ENCODE measurements at places on chromosomes 7 and 10.

DNA sequence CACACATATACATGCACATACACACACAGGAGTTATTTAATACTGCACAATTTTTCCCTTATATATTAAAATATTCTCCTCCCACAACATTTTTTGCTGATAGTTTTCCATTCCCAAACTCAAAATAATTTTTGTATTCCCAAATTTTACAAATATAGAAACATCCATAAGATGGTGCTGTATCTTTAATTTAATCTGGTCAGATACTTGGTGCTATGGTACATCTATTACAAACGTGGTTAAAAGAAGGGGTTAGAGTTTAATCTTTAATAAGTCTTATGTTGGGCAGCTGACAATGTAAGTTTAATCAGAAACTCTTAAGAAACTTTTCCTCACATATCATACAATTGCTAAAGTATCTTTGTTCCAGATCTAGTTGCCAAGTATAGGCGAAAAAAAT is 10.2 kb upstream of the CADPS2 start:
- no peak for DNase-seq
- no peaks in the 10 kb centered on the region for H3K36me3 ChIP-seq
- no peaks in the 10 kb centered on the region for H3K4me1 ChIP-seq
- no peak overlapping the region for H3K27ac ChIP-seq

GRCh38 chr10:117260084-117260483 is 19.2 kb downstream of the SLC18A2 start:
- H3K4me1 ChIP-seq = no peaks in the 10 kb centered on the region
- DNase-seq = no peak
- H3K36me3 ChIP-seq = no peaks in the 10 kb centered on the region
- H3K27me3 ChIP-seq = peaks cover 3% of the 10 kb centered on the region

- no peak overlapping the region for H3K4me3 ChIP-seq
- H3K27me3 ChIP-seq = no peaks in the 10 kb centered on the region
- peaks cover 16% of the 10 kb centered on the region for H3K4me1 ChIP-seq
- peak overlapping the region; percentile 43 for H3K27ac ChIP-seq
- no peaks in the 10 kb centered on the region for H3K36me3 ChIP-seq
Observed at GRCh38 chr10:3749600-3749999, 35.4 kb downstream of the KLF6 start.

GRCh38 chr10:30639946-30640786 is 10.6 kb upstream of the LYZL2 start:
- no peak overlapping the region for H3K27ac ChIP-seq
- no peaks in the 10 kb centered on the region for H3K36me3 ChIP-seq
- H3K4me3 ChIP-seq = no peak overlapping the region

- no peaks in the 10 kb centered on the region for H3K36me3 ChIP-seq
- no peaks in the 10 kb centered on the region for H3K4me1 ChIP-seq
Observed at GRCh38 chr7:70372768-70373515, 759.0 kb upstream of the GALNT17 start.

DNA sequence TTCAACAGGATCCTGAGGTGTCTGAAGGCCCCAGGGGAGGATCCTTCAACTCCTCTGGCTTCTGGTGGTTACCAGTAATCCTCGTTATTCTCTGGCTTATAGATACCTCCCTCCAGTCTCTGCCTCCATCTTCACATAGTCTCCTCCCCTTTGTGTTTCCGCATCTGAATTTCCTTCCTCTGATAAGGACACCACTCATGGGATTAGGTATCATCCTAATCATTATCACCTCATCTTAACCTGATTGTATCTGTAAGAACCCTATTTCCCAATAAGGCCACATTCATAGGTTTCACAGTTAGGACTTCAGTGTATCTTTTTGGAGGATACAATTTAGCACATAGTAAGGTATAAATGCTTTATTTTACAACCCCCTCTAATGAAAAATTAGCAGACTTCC is 1189.2 kb downstream of the CNTNAP2 start:
- H3K27me3 ChIP-seq = no peaks in the 10 kb centered on the region
- no peak overlapping the region for H3K27ac ChIP-seq
- no peaks in the 10 kb centered on the region for H3K36me3 ChIP-seq
- no peaks in the 10 kb centered on the region for H3K4me1 ChIP-seq
- no peak for DNase-seq

GRCh38 chr7:28890137-28890536 is 68.0 kb downstream of the TRIL start:
- DNase-seq = no peak
- H3K27ac ChIP-seq = no peak overlapping the region
- no peaks in the 10 kb centered on the region for H3K4me1 ChIP-seq
- no peaks in the 10 kb centered on the region for H3K27me3 ChIP-seq
- H3K4me3 ChIP-seq = no peak overlapping the region
- no peaks in the 10 kb centered on the region for H3K36me3 ChIP-seq

GRCh38 chr10:104809288-104810090 is 168.4 kb downstream of the SORCS3 start:
- H3K4me3 ChIP-seq = no peak overlapping the region
- peak; percentile 90 for DNase-seq
- no peaks in the 10 kb centered on the region for H3K27me3 ChIP-seq
- H3K27ac ChIP-seq = peak overlapping the region; percentile 93

DNA sequence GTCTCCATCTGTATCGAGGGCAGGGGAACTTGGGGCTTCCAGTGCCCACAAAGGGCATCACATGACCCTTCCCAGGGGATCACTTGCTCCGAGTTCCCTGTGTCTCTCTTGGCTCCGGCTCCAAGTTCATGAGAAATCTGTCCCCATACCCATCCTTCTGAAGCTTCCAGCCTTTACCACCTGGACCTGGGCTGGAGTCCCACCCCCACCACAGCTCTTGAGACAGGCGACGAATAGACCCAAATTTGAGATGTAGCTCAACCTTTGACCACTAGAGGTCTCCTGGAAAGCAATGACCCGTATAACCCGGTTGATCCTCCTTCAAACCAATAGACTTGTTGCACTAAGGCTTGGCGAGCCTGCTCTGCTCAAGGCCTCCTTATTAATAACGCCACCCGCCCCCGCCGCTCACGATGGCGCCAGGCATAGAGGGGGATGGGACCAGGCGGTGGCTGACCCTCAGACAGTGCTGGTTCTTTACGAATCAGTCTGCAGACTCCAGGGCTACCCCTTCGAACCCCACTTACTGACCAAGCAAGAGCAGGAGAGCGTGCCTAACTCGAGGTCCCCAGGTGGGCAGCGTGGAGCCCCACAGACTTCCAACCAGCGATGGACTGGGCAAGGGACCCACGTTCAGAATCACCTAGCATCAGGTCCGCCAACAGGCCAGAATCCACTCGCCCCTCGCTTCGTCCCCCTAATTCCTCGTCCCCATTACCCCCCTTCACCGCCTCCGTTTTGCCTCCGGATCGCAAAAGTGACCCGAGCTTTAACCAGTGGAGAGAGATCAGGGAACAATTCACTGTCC is 4.4 kb upstream of the ARID5B start:
- no peak for DNase-seq
- H3K27me3 ChIP-seq = no peaks in the 10 kb centered on the region
- peak overlapping the region; percentile 96 for H3K27ac ChIP-seq

DNA sequence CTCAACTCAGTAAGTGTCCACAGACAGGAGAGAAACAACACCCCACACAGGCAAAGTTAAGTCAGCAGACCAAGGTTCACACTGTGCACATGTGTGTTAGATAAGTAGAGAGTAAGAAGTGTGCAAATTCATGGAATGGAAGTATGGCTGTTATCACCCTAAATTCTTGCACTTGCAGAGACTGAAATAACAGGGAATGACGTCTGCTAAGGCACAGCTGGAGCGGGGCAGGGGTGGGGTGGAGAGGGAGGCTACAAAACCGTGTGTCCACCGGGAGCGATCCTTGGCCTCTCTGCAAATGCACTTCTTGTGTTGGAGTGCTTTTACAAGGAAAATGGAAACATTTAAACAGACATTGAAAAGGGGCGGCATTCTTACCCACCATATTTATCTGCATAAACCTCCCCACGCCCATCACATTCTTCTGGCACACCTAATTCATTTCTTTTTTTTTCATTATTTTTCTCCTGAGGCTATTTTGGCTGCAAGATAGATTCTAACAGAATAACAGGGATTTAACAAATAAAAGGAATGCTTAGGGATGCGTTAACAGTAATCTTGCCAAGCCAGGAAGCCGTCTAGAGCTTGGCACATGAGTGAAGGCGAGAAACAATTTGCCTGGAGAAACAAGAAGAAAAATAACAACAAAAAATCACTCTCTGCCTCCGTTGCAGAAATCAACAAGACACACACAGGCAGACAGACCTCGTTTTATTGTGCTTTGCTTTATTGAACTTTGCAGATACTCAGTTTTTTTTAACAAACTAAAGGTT is 30.1 kb downstream of the TNS3 start:
- no peak for DNase-seq
- H3K4me1 ChIP-seq = peaks cover 22% of the 10 kb centered on the region
- no peak overlapping the region for H3K4me3 ChIP-seq

DNA sequence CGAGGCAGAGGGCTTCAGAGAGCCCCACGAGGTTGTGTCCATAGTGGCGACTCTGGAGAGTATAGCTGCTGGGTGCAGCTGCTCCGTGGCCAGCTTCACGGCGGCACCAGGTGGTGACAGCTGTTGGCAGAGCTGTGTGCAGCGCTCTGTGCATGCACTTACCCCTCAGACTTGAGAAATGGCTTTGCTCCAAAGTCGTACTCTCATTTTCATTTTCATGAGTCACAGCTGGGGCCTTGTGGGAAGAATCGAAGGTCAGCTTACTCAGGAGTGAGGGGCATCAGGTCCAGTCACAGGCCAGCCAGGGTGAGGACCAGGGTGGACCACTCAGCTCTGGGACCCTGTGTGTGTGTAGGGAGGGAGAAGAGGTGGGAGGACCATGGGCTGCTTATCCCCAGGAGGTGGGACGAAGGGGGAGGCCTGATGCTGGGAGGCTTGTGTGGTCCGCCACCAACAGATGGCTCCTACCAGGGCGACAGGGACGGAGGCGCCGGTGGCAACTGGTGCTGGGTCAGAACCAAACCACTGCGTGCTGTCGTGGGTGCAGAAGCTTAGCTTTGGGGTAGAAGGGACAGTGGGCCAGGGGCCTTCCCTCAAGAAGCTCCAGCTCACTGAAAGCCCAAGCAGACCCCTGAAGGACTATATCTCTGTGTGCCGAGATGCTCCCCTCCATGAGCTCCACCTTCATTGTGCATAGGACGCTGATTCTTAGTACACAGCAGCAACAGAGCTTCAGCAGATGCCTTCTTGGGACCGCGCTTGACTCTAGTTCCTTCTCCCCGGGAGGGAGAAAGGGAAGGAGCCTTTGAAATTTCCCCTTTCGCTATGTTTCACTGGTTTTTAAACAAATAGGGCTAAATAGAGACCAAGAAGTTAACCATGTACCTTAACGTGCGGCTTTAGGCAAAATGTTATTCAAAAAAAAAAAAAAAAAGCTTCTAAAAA is 225.0 kb downstream of the CELF2 start:
- no peak overlapping the region for H3K4me3 ChIP-seq
- H3K27ac ChIP-seq = no peak overlapping the region
- no peaks in the 10 kb centered on the region for H3K36me3 ChIP-seq
- no peaks in the 10 kb centered on the region for H3K27me3 ChIP-seq
- no peak for DNase-seq

DNA sequence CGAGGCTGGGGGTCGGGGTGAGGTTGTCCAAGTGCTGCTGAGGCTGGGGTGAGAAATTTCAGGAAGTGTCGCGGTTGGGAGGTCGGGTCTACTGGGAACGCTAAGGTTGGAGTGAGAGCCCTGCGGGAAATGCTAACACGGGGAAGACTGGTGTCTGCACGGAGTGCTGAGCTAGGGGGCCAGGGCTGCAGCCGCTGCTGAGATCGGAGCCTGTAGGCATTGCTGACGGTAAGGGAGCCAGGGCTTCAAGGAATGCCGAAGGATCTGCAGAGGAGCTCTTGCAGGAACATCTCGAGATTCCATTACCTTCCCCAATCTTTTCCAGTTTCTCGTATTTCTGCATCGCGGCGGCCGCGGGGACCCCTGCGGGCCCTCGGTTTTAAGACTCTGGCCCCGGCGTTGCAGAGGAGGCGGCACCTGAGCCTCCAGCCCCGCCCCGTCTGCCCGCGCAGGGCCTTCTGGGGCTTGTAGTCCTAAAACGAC is at the start of gene CDK5:
Gene CDK5 (minus strand): TSS at position 392 of the 483 bp plus-strand sequence. CDS start 49 bp downstream, at position 343.
- H3K4me3 ChIP-seq = peak within 1 kb of the TSS; percentile 48
- no peak for DNase-seq
- H3K27ac ChIP-seq = peak within 1 kb of the TSS; percentile 86
- peaks cover 21% of the 10 kb centered on the region for H3K4me1 ChIP-seq
- H3K27me3 ChIP-seq = no peaks in the 10 kb centered on the region

GRCh38 chr10:14200698-14201544 is 129.8 kb downstream of the FRMD4A start:
- H3K27me3 ChIP-seq = peaks cover 3% of the 10 kb centered on the region
- DNase-seq = no peak
- H3K27ac ChIP-seq = no peak overlapping the region

GRCh38 chr7:70572571-70572970 is 559.4 kb upstream of the GALNT17 start:
- no peaks in the 10 kb centered on the region for H3K4me1 ChIP-seq
- H3K4me3 ChIP-seq = no peak overlapping the region
- H3K27me3 ChIP-seq = no peaks in the 10 kb centered on the region
- DNase-seq = no peak
- H3K27ac ChIP-seq = no peak overlapping the region

GRCh38 chr10:125201108-125201524 is 40.8 kb upstream of the CTBP2 start:
- no peak for DNase-seq
- no peak overlapping the region for H3K27ac ChIP-seq
- H3K4me1 ChIP-seq = peaks cover 14% of the 10 kb centered on the region
- no peaks in the 10 kb centered on the region for H3K36me3 ChIP-seq
- H3K4me3 ChIP-seq = no peak overlapping the region

- peaks cover 7% of the 10 kb centered on the region for H3K4me1 ChIP-seq
- no peak overlapping the region for H3K4me3 ChIP-seq
- no peak overlapping the region for H3K27ac ChIP-seq
- DNase-seq = no peak
Observed at GRCh38 chr7:25056368-25056767, 68.7 kb downstream of the CYCS start.

DNA sequence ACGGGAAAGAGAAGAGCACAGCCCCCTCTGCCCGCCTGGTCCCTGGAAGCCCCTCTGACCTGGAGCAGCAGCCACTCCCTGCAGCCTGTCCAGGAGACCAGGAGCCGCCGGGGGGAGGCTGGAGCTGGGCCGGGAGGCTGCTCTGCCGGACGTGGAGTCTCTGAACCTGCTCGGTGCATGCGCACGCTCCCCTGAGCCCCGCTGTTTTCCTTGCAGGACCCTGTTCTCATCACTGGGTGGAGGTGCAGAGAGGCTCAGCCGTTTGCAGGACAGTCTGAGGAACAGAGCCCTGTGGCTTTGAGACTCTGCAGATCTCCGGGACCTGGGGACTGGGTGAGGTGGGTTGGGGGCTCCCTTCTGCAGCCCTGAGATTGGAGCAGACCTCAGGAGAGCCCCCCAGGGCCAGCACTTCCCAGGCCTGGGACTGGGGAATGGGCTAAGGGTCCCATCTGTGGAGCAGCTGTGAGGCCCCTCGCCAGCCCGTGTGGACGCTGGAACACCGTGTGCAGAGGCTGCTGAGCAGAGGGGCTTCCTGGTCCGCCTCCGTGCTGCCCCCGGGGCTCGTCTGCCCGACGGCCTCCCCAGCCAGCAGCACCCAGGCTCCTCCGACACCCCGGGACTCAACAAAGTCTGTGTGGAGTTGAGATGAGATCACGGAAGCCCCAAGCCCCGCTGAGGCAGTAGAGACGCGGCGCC is 48.5 kb upstream of the ADGRA1 start:
- peaks cover 83% of the 10 kb centered on the region for H3K27me3 ChIP-seq
- H3K27ac ChIP-seq = no peak overlapping the region
- no peak overlapping the region for H3K4me3 ChIP-seq
- no peak for DNase-seq
- no peaks in the 10 kb centered on the region for H3K36me3 ChIP-seq
- no peaks in the 10 kb centered on the region for H3K4me1 ChIP-seq

GRCh38 chr10:58089739-58090138 is 178.0 kb downstream of the IPMK start:
- H3K27me3 ChIP-seq = no peaks in the 10 kb centered on the region
- peaks cover 17% of the 10 kb centered on the region for H3K4me1 ChIP-seq
- DNase-seq = no peak
- H3K4me3 ChIP-seq = no peak overlapping the region
- no peak overlapping the region for H3K27ac ChIP-seq

Measured in RWPE2 (cell line).